Uterine smooth muscle cell (primary cell): ENCODE measurements at places on chromosomes 4 and X. TPM values are rescaled to one million over a fixed set of nuclear protein-coding genes. Genes with fewer than 3 reads are reported as not detected.

The SLC4A4 gene
- 2.0 and 9.6 TPM in 2 replicates for total RNA-seq

The PNMA6F gene
- total RNA-seq: not detected in 2 replicates

The AKAP14 gene
- not detected in 2 replicates for total RNA-seq

The PFKFB1 gene
- 0.11 TPM in 1 of 2 replicates, not detected in the other for total RNA-seq

The ERAS gene
- total RNA-seq: not detected in 2 replicates

The SMIM10 gene
- 5.4 and 5.9 TPM in 2 replicates for total RNA-seq

The HPGD gene
- total RNA-seq: 1.5 and 9.8 TPM in 2 replicates

The GATA1 gene
- not detected in 2 replicates for total RNA-seq

The ERCC6L gene
- 2.6 and 12.4 TPM in 2 replicates for total RNA-seq

The SPANXA1 gene
- not detected in 2 replicates for total RNA-seq

The DDX60 gene
- total RNA-seq: 26.1 and 27.8 TPM in 2 replicates

The TMPRSS11D gene
- under 0.01 and 0.33 TPM in 2 replicates for total RNA-seq

The DCHS2 gene
- 0.11 and 0.12 TPM in 2 replicates for total RNA-seq

The CYBB gene
- total RNA-seq: under 0.01 TPM in 1 of 2 replicates, not detected in the other

The NPY2R gene
- total RNA-seq: not detected in 2 replicates

The AKAP4 gene
- total RNA-seq: not detected in 2 replicates

The PAGE3 gene
- not detected in 2 replicates for total RNA-seq

The MAGEC2 gene
- total RNA-seq: not detected in 2 replicates

The WAS gene
- total RNA-seq: 0.22 and 0.25 TPM in 2 replicates

The PWWP3B gene
- total RNA-seq: 13.3 and 35.0 TPM in 2 replicates

The SRPK3 gene
- 0.44 and 1.7 TPM in 2 replicates for total RNA-seq

The NELFA gene
- total RNA-seq: 12.7 and 15.5 TPM in 2 replicates

The CT83 gene
- total RNA-seq: not detected in 2 replicates

The TLR10 gene
- not detected in 2 replicates for total RNA-seq

The ABCE1 gene
- 146 and 205 TPM in 2 replicates for total RNA-seq

The HGFAC gene
- 0.11 TPM in 1 of 2 replicates, not detected in the other for total RNA-seq

The FOXO4 gene
- 2.2 and 4.6 TPM in 2 replicates for total RNA-seq

The TEX13D gene
- not detected in 2 replicates for total RNA-seq
